ENCODE measurements at places on chromosomes 7 and 10.

- DNase-seq: no peak
Observed at GRCh38 chr10:90222939-90223338, 521.5 kb downstream of the KIF20B start.

DNA sequence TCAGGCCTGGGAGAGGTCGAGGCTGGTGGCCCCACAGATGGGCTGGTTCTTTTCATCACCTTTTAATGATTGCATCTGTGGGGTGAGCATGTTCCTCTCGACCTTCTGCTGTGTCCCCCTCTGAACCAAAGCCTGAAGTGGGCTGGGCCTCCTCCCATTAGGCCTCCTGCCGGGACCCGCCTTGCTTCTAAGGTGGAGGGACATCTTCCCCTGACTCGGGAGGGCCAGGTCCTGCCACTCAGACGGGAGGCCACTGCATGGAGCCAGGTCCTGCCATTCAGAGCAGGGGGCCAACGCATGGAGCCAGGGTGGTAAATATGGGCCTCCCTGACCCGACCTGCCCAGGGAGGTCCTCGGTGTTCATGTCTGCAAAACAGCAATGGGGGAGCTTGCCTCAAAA is 188.4 kb downstream of the EBF3 start:
- DNase-seq: no peak

GRCh38 chr7:8591289-8591688 is 157.9 kb downstream of the NXPH1 start:
- no peak for DNase-seq

- no peak for DNase-seq
Observed at GRCh38 chr7:5495581-5496375, 72.1 kb upstream of the TNRC18 start.

GRCh38 chr10:17290226-17290625 is 62.2 kb downstream of the VIM start:
- DNase-seq: peak; percentile 7

DNA sequence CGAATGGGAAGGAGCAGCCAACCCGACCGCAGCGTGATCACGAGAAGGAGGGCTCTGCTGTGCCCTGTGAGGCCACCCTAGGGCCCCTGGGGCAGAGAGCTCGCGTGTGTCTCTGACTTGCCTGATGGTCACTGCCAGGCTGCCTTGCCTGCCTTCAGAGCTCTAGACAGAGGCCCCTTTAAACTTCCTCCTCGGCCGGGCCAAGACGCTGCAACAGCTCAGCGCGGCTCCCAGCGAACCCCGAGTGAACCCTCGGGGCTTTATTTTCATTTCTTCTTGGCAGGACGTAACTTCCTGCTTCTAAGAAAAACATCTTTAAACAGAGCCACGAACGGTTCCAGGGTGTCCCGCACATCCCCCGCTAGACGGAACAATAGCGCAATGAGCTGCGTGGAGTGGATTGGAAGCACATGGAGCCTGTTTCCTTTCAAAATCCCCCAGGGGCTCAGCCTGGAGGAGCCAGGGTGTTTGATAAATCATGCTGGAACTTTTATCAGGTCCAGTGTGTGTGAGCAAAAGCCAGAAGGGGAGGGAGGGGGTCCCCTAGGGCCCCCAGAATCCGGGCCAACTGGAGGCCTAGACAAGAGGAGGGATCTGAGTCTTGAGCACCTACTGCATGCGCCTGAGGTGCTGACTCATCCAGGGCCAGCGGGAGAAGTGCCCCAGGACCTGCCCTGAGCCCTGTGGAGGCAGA is 134.1 kb upstream of the GDF10 start:
- peak; percentile 11 for DNase-seq

- no peak for DNase-seq
Observed at GRCh38 chr10:7263616-7264015, 147.2 kb downstream of the SFMBT2 start.

DNA sequence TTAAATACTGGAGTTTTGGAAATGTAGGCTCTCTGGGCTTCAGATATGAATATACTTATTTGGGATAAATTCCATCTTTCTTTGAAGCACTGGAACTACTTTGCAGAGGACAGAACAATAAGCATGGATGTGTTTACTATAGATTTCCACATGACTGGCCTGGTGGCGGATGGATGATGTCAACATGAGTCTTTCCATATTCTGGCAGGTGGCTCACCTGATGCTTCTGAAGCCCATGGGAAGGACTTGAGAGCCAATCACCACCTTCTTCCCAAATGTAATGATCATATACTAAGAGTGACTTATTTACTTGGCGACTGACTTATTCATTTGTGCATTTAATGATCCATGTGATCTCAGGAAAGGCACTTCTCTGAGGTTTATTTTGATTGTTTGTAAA is 110.5 kb downstream of the FANK1 start:
- DNase-seq: no peak

- DNase-seq: peak; percentile 29
Observed at GRCh38 chr10:33217854-33218253, 116.6 kb downstream of the NRP1 start.

DNA sequence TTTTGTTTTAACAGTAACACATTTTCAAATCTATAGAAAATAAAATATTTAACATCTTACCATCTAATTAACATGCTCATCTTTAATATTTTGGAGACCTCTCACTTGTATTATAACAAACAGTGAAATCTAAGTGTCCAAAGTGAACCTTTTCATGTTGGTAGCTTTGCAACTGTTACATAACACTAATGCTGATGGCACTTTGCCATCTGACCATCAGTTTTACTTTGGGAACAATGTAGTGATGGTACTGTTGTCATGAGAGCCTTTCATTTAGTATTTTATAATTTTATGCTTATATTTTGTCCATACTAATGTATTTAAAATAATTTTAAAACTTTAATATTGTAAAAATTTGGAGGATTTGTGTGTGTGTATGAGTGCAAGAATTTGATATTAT is 1017.0 kb upstream of the KCND2 start:
- DNase-seq: no peak

- DNase-seq: no peak
Observed at GRCh38 chr10:18608596-18608995, 42.8 kb downstream of the NSUN6 start.

GRCh38 chr7:126953461-126953860 is 299.3 kb downstream of the GRM8 start:
- DNase-seq: no peak

DNA sequence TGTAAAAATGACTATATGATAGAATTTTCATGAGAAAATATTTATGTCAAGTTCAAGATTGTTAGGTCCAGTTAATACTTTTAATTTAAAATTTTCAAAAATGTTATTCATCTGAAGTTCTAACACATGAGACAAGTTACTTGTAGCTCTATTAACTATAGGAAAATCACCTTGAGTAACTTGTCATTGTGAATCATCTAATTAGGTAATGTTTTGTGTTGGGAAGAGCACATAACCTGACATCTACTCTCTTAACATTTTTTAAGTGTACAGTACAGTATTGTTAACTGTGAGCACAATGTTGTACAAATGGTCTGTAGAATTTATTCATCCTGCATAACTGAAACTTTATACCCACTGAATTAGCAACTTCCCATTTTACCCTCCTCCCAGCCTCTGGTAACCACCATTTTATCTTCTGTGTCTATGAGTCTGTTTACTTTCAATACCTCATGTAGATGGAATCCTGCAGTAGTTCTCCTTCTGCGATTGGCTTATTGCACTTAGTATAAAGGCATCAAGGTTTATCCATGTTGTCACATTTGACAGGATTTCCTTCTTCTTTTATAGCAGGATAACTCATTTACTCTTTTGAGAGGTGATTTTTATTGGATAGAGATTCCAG is 54.6 kb downstream of the ARL4A start:
- DNase-seq: peak; percentile 78

DNA sequence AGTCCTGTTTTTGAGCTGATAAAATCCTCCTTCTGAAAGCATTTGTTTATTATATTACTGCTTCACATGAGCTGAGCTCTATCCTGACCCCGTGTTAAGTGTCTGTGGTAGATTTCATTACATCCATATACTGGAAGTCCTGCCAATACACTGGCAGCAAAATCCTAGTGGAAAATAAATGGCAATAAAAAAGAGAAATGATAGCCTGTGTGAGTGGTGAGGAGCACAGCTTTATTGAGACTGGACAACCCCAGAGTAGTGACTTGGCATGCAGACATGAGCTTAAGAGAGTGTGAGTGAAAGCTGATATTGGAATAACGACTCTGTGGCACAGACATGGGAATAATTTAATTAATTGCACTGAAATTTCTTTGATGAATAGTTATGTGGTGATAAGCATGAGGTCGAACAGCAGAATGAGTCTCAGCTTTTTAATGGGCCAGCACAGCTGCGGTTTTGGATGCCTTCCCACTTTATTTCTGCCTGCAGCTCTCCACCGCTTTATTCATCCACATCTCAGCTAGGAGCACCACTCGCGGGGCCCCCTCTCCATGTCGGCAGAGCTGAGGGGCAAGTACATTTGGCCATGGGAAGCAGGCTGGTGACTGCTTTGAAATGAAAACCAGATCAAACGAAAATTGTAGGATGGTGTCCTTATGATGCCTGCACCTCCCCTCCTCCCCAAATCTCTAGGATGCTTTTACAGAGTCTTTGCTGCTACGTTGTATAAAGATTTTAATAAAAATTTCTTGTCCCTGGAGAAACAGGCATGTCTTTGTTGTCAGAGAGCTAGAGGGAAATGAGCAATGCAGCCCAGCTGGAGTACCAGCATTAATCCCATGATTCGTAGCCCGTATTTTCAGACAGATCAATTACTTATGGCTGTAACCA is 494.3 kb downstream of the AUTS2 start:
- no peak for DNase-seq

GRCh38 chr7:154484406-154484805 is 432.2 kb downstream of the DPP6 start:
- no peak for DNase-seq

GRCh38 chr10:68594405-68594804 is 34.3 kb downstream of the TET1 start:
- no peak for DNase-seq

DNA sequence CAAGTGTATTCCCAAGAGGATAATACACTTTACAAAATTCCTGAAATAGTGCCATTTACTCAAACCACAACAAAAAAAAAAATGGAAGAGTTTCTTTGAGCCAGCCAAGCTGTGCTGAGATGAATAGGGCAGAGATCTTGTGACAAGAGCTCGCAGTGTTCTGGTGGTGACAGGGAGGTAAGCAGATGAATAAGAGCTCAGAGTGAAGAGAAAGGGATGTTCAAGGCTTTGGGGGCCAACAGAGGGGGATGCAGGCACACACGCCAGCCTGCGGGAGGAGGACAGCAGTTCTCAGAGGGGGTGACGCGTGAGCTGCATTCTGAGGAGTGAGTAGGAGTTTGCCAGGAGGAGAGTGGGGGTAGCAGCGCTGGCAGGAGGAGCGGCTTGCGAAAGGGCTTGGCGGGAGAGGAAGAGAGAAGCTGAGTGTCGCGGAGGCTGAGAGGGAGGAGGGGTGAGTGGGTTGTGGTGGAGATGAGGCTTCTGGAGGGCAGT is 194.4 kb upstream of the IMMP2L start:
- no peak for DNase-seq

- no peak for DNase-seq
Observed at GRCh38 chr7:104793066-104793465, 220.9 kb upstream of the KMT2E start.

GRCh38 chr10:508726-509125 is 180.7 kb downstream of the DIP2C start:
- DNase-seq: no peak

DNA sequence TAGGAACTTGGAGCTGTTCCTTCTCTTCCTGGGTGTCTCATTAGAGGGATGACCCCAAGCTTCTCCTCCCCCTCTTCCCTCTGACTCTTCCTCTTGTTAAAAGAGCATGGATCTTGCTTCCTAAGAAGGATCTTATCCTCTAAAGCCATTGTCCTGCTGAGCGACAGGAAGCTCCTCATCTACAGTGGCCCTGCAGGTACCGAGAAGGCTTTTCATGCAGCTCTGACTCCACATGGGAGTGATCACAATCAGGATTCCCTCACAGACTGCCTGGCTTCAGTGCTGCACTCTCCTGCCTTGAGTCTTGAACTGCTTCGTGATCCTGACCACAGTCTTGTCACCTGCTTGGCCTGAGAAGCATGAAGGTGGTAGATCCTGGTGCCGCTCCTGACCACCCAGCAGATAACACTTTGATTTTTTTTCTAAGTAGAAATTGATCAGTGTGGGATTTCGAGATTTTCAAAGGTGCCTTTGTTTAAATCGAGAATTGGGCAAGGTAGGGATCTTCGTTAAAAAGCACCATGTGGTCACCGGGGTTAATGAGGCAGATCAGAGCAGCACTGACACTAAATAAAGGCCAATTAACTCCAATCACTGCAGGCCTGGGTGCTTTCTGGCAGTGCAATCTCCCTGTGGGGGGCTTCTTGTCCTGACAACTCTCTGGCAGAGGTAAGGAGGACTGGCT is 376.4 kb downstream of the NRG3 start:
- no peak for DNase-seq

- DNase-seq: no peak
Observed at GRCh38 chr7:110417611-110418010, 673.3 kb upstream of the LRRN3 start.

DNA sequence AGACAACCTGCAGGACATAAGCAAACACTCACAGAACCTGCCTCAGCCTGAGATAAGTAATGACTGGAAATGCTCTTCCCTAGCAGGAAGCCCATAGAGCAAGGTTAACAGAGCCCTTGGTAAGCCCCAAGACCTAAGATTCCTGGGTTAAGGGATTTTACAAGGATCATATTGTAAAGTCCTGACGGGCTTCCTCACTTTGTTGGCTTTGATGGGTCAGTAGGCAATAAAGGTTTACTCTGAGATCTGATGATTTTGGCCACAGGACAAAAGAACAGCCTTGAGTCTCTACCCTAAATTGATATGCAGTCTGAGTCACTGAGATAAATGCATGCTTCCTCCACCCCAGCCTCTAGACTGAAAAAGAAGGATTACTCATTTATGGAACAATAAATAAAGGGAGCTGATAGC is 270.8 kb downstream of the HTR7 start:
- peak; percentile 40 for DNase-seq

GRCh38 chr7:110522061-110522760 is 568.7 kb upstream of the LRRN3 start:
- no peak for DNase-seq

DNA sequence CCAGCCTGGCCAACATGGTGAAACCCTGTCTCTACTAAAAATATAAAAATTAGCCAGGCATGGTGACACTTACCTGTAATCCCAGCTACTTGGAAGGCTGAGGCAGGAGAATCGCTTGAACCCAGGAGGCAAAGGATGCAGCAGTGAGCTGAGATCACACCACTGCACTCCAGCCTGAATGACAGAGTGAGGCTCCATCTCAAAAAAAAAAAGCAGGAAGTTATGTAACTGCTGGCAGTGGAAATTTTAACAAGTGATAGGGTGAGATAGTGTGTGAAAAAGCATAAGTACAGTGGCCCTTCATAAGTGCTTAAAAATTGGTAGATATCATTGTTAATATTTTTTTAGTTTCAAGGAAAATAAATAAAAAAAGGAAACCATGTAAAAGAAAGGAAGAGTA is 12.3 kb downstream of the AKR1C3 start:
- no peak for DNase-seq

DNA sequence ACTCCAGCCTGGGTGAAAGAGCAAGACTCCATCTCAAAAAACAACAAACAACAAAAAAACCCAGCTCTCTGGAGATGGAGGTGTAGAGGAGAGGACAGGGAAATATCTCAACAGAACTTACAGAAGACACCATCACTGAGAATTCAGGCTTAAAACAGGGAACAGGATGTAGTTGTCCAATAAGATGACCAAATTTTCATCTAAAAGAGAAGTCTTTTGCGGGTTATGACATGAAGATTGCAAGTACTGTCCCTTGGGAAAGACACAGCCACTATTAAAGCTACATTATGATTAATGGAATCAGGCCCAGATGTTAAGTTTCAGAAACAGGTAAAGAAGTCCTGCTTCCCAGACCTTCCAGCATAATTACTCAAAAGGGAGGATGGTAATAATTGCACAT is 235.2 kb upstream of the NRP1 start:
- DNase-seq: no peak

All from endothelial cell of umbilical vein (primary cell).